HS-5 (cell line): ENCODE measurements at places on chromosomes 4 and X.

DNA sequence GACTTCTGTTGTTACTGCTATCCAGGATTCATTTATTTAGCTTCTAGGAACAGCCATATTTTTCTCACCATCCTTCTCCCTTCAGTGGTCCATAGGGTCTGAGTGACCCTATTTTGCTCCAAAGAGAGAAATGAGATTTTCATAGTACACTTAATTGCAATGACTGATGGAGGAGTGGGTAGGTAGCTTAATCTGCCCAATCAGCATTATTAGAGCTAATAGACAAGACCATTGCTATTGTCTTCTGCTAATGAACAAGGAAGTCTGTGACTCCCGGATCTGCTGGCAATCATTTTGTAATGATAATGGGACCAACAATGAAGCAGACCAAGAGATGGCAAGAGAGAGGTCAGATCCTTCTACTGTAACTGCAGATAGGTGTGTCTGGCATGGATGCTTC lies 271.4 kb upstream of the SLC7A11 start:
- DNase-seq: no peak

DNA sequence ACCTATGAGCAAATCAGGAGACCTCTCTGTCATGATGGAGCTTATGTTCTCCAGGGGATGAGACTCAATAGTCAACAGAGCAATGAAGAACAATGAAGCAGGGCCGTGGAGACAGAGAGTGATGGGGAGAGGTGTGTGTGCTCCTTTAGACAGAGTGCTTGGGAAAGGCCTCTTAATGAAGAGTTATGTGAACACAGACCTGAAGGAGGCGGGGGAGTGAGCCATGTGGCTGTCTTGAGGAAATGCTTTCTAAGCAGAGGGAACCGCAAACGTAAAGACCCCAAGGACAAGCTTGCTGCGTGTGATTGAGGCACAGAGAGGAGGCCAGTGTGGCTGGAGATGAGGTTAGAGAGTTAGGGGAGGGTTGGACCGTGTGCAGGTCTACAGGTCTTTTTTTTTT lies 53.1 kb downstream of the CHRNA9 start:
- no peak for DNase-seq

GRCh38 chrX:111519215-111519614 lies 7.8 kb downstream of the SERTM2 start:
- no peak for DNase-seq

DNA sequence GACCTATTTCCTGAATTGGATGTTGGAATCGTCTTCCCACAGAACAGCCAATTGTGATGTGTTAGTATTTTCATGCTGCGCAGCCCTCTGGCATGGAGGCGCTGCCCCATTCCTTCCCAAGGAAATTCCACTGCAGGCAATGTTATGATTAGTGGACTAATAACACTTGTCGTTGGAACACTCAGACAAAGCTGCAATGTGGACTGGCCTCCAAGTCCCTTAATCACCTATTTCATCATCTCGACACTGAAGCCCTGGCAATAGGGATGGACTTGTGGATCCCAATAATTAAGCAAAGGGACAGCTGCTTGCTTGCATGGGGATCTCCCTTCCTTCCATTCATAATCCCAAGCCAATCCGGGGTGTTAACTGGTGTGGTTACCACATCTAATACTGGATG lies 78.8 kb upstream of the PLAC1 start:
- no peak for DNase-seq

GRCh38 chrX:132023896-132024386 lies 839 bp downstream of the STK26 start:
- no peak for DNase-seq

DNA sequence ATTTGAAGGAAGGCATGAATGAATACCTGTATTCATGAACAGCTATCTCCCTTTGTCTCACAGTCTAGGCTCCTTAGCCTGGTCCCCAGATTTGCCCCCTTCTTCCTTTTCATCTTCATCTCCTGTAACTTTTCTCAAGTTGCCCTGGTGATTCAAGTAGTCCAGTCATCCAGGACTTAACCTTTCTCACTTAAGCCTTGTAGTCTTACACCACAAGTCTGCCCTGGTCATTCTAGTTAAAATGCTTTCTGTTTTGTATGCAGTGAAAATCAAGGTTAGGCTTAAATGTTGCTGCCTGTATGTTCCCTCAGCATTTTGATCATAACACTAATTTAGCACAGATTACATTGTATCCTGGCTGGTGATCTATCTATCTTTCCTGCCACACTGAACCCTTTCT lies 58.5 kb upstream of the SLC7A11 start:
- no peak for DNase-seq

- DNase-seq: no peak
These were observed 22.8 kb upstream of the SH3RF1 start for GRCh38 chr4:169293343-169294176.

DNA sequence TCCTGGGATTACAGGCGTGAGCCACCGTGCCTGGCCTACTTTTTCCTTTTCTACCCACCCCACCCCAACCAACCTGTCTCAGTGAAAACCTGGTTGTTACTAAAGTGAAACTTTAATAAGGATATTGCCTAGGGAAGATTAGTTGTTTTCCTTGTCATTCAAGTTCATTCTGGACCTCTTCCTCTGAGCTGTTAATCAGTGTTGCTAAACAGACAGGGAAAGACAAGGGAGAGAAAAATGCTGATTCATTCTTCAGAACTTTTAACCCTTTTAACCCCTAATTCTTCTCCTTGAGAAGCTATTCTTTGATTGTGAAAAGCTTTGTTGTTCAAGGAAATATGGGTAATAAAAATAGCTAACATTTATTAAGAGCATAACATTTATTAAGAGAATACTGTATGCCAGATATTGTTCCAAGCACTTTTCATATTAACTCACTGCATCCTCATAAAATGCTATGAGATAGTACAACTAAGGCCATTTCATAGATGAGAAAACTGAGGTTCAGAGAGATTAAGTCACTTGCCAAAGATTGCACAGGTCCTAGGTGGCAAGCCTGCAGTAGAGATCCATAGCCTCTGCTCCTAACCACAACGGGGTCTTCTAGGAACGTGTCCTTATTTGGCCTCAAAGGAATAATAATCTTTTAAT lies 34.8 kb downstream of the OSTC start:
- DNase-seq: no peak

DNA sequence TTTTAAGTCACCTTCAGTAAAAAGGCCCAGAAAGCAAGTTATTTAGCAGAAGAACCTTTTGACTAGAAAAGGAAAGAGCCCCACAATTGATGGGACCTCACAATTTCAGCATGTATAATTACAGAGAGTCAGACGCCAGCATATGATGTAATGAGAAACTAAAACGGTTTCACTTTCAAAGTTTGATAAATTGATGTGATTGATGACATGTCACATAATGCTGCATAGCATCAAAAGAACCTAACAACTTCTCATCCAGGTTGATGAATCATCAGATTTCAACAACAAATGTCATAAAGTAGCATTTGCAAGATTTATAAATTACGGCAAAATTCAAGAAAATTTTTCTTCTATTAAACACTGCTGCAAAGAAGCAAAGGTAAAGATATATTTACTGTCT lies 3.9 kb upstream of the GAR1 start:
- DNase-seq: no peak

- no peak for DNase-seq
These were observed 2.3 kb downstream of the HNRNPD start for GRCh38 chr4:82371497-82371896.

- DNase-seq: no peak
These were observed 1401.6 kb downstream of the ADGRL3 start for GRCh38 chr4:62601737-62602136.

DNA sequence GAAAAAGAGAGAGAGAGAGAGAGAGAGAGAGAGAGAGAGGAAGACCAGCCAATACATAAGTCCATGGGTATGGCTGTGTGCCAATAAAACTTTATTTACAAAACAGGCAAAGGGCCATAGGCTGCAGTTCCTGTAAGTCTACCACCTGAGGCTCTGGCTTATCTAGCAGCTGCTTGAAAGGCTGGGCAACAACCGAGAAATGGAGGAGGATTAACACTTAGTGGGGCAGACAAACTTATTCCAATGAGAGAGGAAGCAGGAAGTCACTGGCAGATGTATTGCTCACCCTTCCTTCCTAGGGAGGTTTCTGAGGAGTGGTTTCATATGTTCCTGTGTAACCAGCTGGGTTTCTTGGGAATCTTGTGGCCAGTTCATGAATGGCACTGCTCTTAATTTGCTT lies 4.7 kb upstream of the GPR143 start:
- DNase-seq: no peak

DNA sequence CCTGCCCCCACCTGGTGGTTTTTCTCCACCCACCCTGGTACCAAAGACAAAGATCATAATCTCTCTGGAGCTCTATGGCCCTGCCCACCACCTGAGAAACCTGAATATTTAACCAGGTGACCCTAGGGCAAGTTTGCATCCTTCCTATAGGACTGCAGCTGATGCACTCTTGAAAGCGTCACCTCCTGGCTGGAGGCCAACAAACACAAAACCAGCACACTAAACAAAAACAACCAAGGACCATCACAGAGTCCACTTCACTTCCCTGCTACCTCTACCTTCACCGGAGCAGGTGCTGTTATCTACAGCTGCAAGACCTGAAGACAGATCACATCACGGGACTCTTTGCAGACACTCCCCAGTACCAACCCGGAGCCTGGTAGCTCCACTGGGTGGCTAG lies 296.7 kb upstream of the FGF13 start:
- DNase-seq: no peak

GRCh38 chr4:107017443-107018343 lies 18.4 kb downstream of the DKK2 start:
- DNase-seq: no peak

- no peak for DNase-seq
These were observed 2.9 kb upstream of the MND1 start for GRCh38 chr4:153341575-153342090.

DNA sequence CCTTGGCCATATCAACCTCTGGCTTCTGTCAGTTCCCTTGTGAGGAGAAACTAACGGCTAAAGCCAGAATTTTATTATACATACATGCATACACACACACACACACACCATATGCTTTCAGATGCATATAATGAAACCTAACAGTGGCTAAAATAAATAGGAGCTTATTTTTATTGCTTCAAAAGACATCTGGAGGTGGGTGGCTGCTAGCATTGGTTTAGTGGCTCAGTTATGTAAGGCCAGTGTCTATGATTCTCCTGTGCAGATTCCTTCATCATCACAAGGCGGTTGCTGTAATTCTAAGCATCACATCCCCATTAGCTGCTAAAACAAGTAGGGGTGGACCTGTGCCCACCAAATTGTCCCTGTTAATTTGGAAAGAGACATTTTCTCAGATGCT lies 110.8 kb downstream of the MAPK10 start:
- DNase-seq: no peak

- no peak for DNase-seq
These were observed at the start of gene SOD3 for GRCh38 chr4:24794916-24795665. SOD3 (plus strand) TSS chr4:24795573; CDS start chr4:24799522, 3,949 bp downstream.

- no peak for DNase-seq
These were observed 82.8 kb upstream of the NKX1-1 start for GRCh38 chr4:1488831-1489638.

GRCh38 chr4:96895826-96896225 lies 1055.9 kb downstream of the PDHA2 start:
- no peak for DNase-seq

DNA sequence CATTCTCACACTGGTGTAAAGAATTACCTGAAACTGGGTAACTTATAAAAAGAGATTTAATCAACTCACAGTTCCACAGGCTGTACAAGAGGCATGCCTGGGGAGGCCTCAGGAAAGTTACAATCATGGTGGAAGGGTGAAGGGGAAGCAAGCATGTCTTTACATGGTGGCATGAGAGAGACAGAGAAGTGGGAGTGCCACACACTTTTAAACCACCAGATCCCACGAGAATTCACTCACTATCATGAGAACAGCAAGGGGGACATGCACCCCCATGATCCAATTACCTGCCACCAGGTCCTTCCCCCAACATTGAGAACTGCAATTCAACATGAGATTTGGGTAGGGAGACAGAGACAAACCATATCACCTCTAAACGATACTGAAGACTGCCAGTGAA lies 23.0 kb downstream of the EPGN start:
- DNase-seq: no peak

DNA sequence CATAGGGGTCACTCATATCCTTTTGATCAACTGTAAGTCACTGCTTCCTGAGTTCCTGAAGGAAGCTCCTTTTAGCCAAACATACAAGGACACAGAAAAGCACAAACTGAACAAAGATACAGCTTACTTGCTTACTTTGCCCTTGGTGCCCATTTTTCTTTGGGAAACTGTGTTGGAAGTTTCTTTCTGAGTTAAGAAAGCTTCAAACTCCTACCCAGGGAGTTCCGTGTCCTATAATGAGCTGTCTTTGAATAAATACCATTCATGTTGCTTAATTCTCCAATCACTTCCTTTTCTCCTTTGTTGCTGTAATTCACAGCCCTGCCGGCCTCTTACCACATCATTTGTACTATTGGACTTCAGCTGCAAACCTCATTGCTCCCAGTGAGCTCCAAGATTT lies at the start of gene ADH4:
ADH4 (minus strand) TSS at position 228 of the 400 bp plus-strand sequence; CDS start at position 153, 75 bp downstream.
- no peak for DNase-seq

- no peak for DNase-seq
These were observed at the start of gene SOWAHB for GRCh38 chr4:76897536-76898384. SOWAHB (minus strand) TSS chr4:76898144; CDS start chr4:76897849, 295 bp downstream.

DNA sequence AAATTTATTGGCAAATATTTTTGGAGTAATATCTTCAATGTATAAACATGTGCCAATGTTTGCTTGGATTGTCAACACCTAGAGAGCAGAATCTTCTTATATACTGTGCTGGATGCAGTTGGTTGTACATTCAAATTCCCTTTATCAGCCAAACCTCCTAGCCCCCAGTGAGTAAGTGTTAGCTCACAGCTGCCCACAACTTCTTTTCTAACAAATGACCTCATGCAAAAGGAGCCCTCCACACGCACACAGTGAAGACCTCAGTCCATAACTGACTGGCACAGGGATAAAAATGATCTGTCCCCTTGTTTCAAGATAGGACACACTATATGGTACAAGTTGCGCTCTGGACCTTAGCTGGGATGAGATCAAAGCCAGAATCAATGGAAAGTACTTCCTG lies 458.0 kb upstream of the NWD2 start:
- DNase-seq: no peak

DNA sequence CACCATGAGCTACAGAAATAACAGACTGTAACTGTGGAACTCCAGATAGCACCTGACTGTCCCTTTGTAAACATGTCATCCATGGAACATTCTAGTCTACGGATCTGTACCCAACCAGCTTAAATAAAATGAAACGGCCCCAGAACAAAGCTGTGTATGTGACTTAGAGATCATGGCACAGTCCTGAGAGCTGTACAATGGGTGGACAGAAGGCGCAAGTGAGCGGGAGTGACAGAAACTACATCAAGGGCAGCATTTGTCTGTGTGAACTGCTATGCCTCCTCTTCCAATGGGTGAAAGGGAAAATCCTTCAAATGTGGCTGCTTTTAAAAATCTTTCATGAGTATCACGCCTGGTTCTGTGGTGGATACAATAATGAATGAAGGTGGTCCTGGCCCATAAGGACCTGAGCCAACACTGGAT lies 72.5 kb downstream of the FAT1 start:
- DNase-seq: no peak

GRCh38 chrX:39559229-39559628 lies 538.5 kb downstream of the BCOR start:
- DNase-seq: peak; percentile 0

DNA sequence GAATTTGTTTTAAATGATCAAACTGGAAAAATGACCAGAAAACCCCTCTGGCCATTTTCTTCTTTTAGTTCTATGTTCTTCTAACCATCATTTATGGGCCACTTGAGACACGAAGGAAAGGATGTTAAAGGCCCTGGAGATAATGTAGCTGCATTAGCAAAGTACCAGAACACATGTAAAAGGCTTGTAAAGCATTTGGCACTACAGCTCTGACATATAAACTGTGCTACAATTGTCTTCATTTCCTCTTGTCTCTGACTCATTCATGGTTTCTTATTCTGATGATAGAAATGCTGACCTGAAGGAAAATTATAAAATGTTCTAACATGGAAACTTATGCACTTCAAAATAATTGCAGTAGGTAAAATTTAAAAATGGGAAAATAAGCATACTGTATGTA lies 388.7 kb downstream of the FAT4 start:
- peak; percentile 9 for DNase-seq
